Cerebellum (tissue), 4 donors: ENCODE measurements at places on chromosomes 2 and 18. TPM values are rescaled to one million over a fixed set of nuclear protein-coding genes. Genes with fewer than 3 reads are reported as not detected.

- no peak for DNase-seq
Measured at GRCh38 chr2:202718614-202719013, 83.8 kb downstream of the FAM117B start.

GRCh38 chr2:225614915-225615314, 215.4 kb downstream of the NYAP2 start:
- DNase-seq, result no peak

Gene SCYGR4
- not detected for total RNA-seq

Gene FBXO41
- total RNA-seq, result 17.1 TPM

DNA sequence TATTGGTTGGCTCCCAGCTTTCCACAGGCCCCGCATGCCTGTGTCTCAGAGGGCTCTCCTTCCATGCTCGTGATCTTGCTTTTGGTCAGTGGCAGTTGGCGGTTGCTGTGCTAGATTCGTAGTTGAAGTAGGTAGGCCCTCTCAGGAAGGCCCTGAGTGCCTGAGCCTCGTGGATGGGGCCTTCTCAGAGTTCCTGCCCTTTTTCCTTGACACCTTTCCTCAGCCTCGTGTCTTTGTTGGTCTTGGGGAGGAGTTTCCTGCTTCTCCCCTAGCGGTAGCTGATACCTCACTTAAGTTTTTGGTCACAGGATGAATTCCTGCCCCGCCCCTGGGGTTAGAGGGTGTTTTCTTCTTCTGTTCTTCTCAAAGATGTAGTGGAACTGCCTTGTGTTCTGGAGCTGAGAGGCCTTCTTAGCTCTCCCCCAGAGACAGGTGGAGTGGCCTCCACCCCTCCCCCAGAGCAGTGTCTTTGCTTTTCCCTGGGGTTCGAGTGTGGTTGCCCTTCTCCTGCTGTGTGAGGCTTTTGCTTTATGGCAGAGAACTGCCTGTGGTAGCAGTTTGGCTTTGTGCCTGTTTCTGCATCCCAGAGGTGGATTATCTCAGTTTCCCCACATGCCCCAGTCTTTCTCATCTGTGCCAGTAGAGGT, 94.8 kb downstream of the ZNF407 start:
- no peak for DNase-seq

GRCh38 chr2:28927469-28927868, 33.0 kb downstream of the WDR43 start:
- no peak for DNase-seq

Gene CD302
- 10.3 TPM for total RNA-seq

Gene COL4A3
- total RNA-seq, result 5.4 TPM

GRCh38 chr18:76875390-76876325, 53.3 kb downstream of the ZNF236 start:
- DNase-seq, result no peak

GRCh38 chr18:7576685-7577084, 9.6 kb downstream of the PTPRM start:
- no peak for DNase-seq

Gene EML6
- 23.0 TPM for total RNA-seq

DNA sequence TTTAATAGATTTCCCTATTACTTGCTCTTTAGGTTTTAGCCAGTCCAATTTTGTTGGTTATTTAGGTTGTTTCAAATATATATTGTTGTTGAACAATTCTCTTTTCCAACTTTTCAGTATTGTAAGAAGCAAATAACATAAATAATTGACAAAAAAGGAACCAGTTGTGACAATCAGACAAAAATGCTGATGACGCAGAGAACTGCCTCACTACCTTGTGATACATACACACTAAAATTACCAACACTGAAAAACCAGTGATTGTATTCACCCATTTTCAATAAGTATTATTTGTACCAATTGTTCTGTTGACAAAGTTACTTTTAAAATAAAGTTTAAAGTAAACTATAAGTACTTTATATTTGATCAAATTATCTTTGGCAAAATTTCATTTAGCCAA, 43.1 kb upstream of the NABP1 start:
- DNase-seq, result no peak

Gene TBR1
- 0.64 TPM for total RNA-seq

DNA sequence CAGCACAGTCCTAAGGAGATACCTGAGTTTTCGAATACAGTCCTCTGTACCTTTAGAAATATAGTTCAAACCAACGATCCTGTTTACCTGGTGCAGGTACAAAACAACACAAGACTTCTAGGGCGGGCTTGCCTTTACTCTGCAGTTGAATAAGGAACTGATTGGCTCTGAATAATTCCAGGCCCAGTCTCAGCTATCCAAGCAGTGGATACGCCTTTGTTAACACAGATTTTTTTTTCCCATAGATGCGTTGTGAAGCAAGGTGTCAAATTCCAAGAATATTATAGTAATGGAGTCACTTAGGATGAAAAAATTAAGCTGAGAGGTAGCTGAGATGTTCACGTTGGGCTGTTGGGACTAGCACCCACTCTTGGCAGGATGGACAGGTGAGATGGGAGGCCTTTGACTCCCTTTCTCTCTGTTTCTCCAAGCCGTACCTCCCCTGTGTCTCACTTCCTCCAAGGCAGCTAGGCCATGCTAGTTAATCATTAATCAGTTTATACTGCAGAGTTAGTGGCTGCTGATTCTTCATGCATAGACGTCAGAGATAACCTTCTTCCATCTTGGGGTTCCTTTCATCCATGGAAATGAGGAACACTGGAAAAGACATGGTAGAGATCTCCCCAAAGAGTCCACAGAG, 380.8 kb upstream of the ACVR2A start:
- DNase-seq, result no peak

Gene TMEM185B
- total RNA-seq, result 16.6 TPM

- DNase-seq, result no peak
Measured at GRCh38 chr2:6082625-6083018, 390.4 kb downstream of the SOX11 start.

Gene SPC25
- total RNA-seq, result 10.2 TPM
